Dermis blood vessel endothelial cell (primary cell): ENCODE measurements at places on chromosomes 1 and 21. TPM values are rescaled to one million over a fixed set of nuclear protein-coding genes. Genes with fewer than 3 reads are reported as not detected.

Gene XPR1
- 26.0 and 34.9 TPM in 2 replicates for total RNA-seq

DNA sequence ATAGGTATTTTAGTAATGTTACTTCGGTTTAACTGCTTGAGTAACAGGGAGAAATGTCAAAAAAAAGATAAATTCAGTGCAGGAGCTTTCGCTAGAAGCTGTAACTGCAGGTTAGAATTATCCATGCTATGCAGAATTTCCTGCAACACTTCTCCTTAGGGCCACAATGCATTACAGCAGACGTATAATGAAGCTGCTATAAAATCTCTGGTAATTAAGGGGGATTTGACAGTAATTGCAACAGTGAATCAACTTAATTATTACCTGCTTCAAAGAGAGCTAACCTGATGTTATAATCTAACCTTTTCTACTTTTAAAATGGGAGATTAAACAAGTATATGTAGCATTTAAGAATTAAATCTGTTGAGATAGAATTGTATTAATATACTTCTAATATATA, 92.6 kb downstream of the ATG4C start:
- DNase-seq: no peak

- no peak for DNase-seq
These were observed 4.8 kb downstream of the NECTIN4 start for GRCh38 chr1:161084597-161084988.

- DNase-seq: no peak
These were observed 173.6 kb upstream of the IGSF21 start for GRCh38 chr1:17933971-17934370.

DNA sequence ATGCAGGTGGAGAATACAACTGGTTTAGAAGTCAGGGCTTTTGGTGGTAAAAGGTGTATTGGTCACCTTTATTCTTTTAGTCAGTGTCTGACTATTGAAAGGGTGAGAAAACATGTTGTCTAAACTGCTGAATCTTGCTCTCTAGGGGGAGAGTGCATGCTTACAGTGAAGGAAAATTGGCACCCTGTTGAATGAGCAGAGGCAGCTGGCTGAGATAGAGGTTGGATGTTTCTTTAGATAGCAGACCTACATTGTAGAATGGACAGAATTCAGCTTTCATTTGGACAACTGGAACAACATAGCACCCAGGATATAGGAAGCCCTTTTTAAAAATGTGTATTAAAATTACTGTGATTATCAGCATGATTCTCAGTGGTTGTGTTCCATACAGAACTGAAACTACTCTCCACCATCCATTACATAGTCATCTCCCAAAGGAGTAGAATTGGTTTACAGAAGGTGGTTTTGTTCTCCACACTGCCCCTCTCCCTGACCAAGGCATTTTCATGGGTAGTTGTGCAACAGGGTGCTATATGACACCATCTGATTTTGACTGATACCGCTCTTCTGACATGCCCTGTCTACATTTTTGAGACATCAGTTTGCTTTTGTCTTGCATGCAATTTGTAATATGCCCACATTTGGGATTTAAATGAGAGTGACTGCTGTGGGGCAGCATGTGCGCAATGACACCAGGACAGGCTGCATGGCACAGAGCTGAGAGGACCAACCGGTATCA, 16.2 kb downstream of the RHOU start:
- no peak for DNase-seq

DNA sequence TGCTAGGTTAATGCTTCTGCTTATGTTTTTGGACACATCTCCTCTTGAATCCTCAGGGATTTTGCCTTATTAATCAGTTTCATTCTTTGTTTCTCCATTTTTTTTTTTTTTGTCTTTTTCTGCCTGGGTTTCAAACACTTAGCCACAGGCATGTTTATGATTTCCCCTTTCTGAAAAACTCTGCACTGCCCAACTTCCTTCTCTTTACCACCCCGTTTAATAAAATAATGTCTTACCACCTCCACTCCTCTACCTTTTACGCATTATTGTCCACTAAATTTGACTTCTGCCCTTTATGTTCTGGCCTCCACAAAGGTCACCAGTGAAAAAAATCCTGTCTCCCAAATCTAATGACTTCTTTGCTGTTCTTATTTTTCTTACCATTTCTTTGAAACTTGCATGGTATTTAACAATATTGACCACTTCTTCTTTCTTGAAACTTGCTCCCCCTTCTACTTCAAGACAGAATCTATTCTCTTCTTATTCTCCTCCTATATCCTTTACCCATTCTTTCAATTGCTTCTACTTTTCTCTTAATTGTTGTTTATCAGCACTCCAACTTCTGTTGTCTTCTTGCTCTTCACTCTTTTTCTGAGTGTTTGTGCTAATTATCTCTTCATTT, 150.3 kb downstream of the TNFSF18 start:
- no peak for DNase-seq

- no peak for DNase-seq
These were observed 86.4 kb upstream of the SPATA6 start for GRCh38 chr1:48558366-48558765.

DNA sequence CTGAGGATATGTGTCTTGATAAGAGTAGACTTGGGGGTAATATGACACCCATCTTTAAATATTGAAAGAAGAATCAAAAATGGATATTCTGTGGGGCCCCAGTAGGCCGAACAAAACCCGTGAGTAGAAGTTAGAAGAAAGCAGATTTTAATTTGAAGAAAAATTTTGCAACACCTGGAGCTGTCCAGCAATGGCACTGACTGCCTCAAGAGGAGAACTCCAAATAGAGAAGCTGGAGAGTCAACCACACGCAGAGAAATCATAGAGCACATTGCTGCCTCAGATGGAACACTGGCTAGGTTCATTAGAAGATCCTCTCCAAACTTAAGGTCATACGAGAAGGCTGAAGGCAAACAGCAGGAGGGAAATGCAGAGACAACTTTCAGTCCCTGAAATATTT, 6.8 kb downstream of the NHLH1 start:
- DNase-seq: no peak

- no peak for DNase-seq
These were observed 36.5 kb downstream of the EVA1C start for GRCh38 chr21:32448803-32449594.

- no peak for DNase-seq
These were observed 33.5 kb downstream of the VPS26C start for GRCh38 chr21:37233551-37234146.

DNA sequence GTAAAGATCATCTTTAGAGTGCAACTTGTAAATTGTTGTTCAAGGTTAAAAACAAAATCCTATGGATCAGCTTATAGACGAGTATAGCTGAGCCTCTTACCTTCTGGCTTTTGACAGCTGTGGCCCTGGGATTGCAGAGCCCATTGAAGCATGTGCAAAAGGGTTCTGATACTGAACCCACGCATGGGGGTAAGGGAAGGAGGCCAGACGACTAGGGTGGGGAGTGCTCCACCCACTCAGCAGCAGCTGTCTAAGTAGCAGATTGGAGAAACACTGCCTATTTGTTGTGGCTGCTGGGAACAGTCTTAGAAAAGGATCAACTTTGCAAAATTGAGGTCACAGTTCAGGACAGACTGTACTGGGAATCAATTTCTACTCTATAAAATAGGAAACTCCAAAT, 16.1 kb downstream of the CD101 start:
- DNase-seq: no peak

DNA sequence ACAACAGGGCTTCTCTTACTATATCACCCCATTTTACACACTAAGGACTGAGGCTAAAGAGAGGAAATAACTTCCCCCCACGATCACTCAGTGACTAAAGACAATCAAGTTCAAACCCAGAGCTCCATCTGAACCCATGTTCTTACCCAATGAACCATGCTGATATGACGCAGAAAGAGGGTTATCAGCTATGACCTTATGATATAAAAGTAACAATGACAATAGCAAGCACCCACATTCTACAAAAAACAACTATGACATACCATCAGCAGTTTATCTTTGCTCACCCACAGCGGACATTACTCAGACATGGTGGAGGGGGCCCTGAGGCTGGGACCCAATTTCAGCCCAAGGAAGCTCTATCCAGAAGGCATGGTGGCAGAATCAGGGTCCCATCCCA, 75.7 kb downstream of the PTPN14 start:
- peak; percentile 60 for DNase-seq
